ENCODE measurements at places on chromosomes 3 and 15.

DNA sequence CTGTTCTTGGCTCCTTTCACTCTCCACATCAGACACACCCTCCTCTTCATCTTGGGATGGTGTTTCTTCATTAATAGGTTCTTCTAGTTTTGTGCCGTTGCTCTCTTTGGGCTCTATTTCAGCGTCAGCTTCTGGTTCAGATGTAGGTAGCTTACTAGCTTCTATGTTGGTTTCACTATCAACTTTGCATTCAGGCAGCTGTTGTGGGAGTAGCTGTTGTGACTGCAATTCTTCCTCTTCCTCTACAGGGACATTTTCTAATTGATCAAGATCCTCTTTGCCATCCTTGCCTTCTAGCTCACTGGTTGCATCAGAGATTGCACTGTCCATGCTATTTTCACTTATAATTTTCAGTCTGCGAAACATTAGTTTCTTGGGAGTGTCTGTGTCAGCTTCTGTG, 80.1 kb downstream of the SETD2 start:
- DNase-seq = no peak

DNA sequence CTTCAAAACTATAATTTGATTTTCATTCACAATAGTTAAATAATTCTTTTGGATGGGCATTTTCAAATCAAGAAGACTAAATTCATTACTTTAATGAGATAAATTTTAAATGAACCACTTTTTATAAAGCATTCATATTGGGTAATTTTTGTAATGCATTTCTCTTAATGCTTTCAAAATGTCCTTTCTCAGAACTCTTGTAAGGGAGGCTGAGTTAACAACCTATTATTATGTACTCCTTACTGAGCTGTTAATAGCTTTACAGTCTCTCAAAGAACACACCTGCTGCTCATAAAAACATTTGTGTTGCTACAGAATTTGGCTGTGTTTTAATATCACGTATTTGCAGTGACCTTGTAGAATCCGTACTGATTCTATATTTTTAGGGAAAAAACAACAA, 334.0 kb upstream of the ARL6 start:
- no peak for DNase-seq

GRCh38 chr15:48121849-48122248, 1.1 kb downstream of the SLC24A5 start:
- DNase-seq = no peak

- DNase-seq = no peak
Measured at GRCh38 chr3:124964387-124964786, 29.8 kb upstream of the MUC13 start.

DNA sequence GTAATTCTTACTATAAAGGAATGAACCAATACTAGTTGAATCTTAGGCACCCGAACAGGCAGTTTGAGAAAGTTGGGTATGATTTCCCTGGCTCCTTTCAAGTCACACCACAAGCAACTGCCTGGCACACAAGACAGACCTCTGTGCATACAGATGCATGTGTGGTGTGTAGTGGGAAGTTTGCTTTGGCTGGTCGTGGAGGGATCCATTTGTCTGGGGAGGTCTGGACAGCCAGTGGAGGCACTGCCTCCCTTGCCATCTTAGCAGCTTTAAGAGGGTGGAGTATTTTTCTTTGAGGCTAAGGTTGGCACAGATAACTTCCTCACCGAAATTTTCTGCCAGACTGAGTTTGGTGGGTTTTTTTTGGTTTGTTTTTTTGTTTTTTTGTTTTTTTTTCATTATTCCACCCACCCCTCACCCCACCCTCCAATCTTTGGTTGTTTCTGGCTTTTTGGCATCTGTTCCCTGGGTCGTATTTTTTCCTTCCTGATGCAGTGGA, 97.1 kb downstream of the TMEM212 start:
- DNase-seq = no peak

DNA sequence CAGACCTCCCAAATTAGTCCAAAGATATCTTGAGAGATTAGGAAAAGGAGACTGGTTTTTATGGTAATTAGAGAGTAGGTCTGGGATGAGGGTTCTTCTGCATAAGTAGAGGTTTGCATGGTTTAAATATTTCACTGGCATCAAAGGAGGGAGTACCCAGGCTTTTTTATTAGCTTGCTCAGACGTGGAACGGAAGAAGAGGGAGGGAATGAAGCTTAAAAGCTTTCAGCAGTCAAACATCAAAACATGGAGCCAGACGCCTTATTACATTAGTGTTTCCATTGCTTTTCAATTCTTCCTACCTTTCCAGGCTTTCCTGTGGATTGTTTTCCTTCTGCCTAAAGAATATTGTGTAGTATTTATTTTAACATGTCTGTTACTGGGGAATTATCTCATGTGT, 342.1 kb upstream of the SOX2 start:
- DNase-seq = no peak

DNA sequence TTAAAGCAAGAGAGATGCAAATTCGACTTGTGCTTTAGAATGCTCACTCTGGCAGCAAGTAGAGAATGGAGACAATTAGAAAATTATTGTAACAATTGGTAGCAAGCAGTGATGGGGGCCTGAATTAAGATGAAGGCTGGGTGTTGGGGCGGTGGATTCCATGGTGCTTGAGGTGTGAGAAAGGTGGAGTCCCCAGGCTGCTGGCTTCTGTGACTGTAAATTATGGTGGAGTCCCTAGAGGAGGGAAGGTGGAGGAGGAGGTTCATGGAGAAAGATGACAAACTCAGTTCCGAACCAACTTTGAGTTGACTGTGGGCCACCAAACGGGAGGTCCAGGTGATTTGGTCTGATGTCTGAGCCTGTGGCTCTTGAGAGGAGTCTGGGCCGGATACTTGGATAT, 10.7 kb upstream of the SMAD3 start:
- no peak for DNase-seq

DNA sequence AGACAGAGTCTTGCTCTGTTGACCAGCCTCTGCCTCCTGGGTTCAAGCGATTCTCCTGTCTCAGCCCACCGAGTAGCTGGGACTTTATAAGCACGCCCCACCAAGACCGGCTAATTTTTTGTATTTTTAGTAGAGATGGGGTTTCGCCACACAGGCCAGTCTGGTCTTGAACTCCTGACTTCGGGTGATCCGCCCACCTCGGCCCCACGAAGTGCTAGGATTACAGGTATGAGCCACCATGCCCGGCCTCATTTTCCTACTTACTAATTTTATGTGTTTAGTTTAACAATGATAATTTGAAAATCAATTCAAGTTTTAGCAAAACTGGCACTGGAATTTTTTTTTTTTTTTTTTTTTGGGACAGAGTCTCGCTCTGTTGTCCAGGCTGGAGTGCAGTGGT, 336.5 kb downstream of the LPP start:
- DNase-seq = no peak

GRCh38 chr3:33071946-33072345, 25.0 kb downstream of the GLB1 start:
- DNase-seq = no peak

- DNase-seq = no peak
Measured at GRCh38 chr3:159187232-159187631, 385.4 kb downstream of the MFSD1 start.

DNA sequence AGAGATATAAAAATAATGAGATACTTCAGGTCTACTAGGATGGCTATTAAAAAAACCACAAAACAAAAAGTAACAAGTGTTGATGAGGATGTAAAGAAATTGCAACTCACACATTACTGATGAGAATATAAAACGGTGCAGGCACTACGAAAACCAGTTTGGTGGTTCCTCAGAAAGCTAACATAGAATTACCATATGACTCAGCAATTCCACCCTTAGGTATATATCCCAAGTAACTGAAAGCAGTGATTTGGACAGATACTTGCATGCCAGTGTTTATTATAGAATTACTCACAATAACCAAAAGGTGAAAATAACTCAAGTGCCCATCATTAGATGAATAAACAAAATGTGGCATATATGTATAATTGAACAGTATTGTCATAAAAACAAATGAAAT, 87.5 kb upstream of the MELTF start:
- DNase-seq = no peak

- DNase-seq = no peak
Measured at GRCh38 chr15:73437543-73438109, 5.3 kb upstream of the REC114 start.

- no peak for DNase-seq
Measured at GRCh38 chr3:184259396-184259877, 1.9 kb downstream of the CAMK2N2 start.

- DNase-seq = no peak
Measured at GRCh38 chr3:193589616-193590015, 3.4 kb upstream of the OPA1 start.

DNA sequence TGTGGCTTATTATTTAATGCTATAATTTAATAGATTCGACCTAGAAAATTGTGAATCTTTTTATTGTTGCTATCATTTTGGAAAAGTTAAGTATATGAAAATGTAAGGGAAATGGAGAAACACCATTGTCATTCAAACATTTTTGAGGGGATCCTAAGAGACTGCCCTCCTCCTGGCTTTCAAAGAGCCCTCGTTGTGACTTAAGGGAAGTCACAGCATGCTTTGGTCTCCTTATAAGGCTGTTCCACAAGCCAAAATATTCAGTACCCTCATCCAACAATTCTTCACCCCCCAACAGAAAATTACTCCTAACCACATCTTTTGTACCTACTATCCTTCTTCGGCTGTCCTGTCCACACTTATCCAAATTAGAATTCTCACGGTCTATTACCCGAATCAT, 140.2 kb downstream of the GBE1 start:
- DNase-seq = no peak

- peak; percentile 18 for DNase-seq
Measured at GRCh38 chr3:50503504-50504342, at the start of gene CACNA2D2. TSS of gene CACNA2D2 (minus strand) at chr3:50503634. CDS start at chr3:50503423, 211 bp downstream.

- no peak for DNase-seq
Measured at GRCh38 chr3:129481766-129482332, 41.8 kb downstream of the IFT122 start.

- no peak for DNase-seq
Measured at GRCh38 chr3:38154033-38154494, 11.3 kb upstream of the OXSR1 start.

- no peak for DNase-seq
Measured at GRCh38 chr3:191882289-191882688, 421.3 kb downstream of the PYDC2 start.

- DNase-seq = no peak
Measured at GRCh38 chr3:138786788-138787271, 47.9 kb downstream of the PIK3CB start.

DNA sequence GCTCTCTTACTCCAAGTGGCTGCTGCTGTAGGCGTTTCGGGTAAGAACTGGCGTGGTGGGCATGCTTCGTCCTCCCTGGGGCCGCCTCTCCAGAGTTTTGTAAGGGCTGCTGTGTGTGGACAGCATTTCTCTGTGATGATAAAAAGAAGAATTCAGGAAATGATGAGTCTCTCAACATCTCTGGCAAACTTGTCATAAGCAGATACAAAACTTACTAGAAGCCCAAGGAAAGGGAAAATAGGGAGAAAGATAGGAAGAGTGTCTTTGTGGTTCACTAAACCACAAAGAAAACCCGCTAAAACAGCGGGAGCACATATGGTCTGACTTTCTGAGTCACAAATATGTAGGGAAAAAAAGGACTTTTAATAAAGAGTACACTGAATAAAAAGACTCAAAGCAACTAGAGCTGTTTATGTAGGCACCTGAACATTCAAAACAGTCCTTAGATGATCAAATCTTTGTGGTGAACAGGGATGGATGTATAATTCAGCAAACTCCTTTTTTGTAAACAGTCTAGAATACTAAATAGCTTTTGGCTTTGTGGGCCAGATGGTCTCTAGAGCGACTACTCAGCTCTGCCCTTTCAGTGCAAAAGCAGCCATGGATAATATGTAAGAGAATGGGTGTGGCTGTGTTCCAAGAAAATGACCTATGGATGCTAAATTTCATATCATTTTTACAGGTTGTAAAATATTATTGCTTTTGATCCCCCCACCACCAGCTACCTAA, 60.4 kb upstream of the LMOD3 start:
- no peak for DNase-seq

DNA sequence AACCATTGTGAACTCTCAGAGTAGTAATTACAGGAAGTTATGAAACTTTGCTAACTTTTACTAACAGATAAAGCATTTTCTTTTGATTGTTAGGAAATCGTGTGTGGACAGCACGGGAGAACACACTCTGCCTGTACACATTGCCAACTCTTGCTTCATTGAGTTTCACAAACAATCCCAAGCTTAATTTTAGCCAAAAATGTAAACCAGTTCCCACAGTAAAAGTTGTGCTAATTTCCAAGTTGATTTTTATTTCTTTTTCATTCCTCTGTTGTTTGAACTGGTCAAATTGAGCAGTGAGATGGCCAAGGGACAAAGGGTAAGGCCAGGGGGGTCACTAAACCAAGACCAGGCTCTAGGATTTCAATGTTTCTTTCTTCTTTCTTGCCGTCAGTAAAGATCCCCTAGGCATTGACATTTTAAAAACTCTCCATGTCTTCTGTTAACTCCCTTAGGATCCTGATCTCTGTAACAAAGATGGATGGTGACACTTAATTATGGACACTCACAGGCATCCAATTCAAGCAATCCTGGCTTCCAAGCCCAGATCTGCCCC, 414.9 kb downstream of the RBMS3 start:
- no peak for DNase-seq

DNA sequence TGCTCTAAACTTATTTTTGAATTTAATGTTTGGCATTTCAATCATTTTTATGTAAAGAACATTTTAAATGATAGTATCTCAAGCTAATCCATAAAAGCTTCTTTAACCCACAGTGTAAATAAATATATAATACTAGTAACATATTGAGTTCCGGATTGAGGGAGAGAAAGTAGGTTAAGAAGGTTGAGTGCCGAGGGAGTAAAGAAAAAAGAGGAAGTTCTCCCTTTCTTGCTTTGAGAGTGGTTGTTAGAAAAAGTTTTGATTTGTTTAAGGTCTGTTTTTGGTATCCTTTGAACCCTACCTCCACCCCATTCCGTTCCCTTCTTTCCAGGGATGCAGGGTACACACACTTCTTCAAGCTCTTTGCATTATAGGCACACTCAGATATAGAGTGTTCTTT, 130.8 kb downstream of the VPS8 start:
- no peak for DNase-seq

GRCh38 chr15:59528961-59529402, 82.6 kb upstream of the GCNT3 start:
- peak; percentile 21 for DNase-seq

DNA sequence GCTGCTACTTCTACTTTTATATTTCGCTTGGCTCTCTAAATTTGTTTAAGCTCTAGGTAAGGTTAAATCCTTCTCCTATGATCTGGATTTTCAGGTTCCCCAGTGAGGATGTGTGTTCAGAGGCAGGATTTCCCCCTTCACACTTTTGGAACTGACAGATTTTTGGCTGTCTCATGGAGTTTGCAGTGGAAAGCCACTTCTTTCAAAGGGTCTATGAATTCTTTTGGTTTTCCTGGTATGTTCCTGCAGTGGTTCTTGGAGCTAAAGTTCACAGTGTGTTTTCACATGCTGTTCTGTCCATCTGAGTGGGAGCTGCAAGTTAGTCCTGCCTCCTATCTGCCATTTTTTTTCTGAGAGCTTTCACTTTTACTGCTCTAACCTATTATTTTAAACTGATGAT, 21.6 kb upstream of the TIGIT start:
- no peak for DNase-seq

GRCh38 chr3:58613236-58614132, 36.3 kb upstream of the FAM107A start:
- DNase-seq = no peak

- no peak for DNase-seq
Measured at GRCh38 chr3:147574621-147575020, 165.5 kb downstream of the ZIC1 start.

GRCh38 chr3:51716805-51717204, 9.9 kb downstream of the GRM2 start:
- DNase-seq = no peak

GRCh38 chr3:30227571-30228301, 378.7 kb upstream of the TGFBR2 start:
- DNase-seq = no peak
